Suppressor macrophage treated with lipopolysaccharide for 4 hours (primary cell): ENCODE measurements at places on chromosomes 6 and 20.

DNA sequence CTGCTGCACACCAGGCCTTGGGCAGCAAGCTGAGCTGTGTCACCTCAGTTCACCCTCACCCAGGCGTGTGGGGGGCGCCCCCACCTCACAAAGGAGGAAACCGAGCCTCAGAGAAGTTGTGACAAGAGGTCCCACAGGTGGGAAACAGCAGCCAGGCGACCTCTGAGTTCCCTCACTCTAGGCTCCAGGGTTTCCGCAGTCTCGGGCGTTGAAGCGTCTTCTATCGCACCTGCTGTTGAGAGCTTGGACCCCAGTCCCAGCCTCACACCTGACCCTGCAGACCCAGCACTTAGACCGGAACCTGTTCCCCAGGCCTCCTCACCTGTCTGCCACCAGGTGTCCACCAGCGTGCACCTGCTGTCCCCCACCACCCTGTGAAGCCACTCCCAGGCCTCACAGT is 22.3 kb upstream of the APMAP start:
- no peak for DNase-seq

DNA sequence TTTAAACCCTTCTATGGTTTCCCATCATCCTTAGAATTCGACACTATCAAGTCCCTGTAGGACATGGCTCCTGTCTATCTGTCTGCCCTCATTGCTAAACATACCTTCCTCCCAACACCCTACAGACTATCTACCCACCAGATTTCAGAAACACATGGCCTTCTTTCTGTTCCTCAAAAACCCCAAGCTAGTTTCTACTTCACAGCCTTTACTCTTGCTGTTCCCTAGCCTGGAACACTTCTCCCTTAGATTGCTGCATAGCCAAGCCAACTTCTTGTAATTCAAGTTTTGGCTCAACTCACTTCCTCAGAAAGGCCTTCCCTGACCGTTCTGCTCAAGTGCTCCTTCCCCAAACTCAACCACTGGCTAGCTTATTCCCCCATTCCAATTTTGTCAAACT is 156.2 kb downstream of the BTBD9 start:
- peak; percentile 90 for DNase-seq

DNA sequence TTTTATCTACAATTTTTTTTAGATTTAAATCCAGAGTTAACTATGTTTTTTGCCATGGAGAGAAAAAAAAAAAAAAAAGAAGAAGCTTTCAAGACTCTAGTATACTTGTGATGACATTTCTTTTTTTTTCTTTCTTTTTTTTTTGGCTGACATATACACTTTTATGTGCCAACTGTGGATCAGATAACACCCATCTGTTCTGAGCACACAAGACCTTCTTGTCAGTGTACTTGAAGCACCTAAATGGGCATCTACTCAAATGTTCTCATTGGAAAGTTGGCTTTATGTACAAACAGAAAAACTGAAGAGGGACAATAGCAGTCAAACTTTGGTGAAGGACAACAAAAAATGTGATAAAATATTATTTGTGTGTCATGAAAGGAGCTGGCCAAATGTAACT is 904.5 kb downstream of the GRIK2 start:
- no peak for DNase-seq

- no peak for DNase-seq
Observed at GRCh38 chr6:1516742-1517520, 92.8 kb upstream of the FOXC1 start.

GRCh38 chr6:20877008-20877937 is 343.0 kb downstream of the CDKAL1 start:
- peak; percentile 83 for DNase-seq

DNA sequence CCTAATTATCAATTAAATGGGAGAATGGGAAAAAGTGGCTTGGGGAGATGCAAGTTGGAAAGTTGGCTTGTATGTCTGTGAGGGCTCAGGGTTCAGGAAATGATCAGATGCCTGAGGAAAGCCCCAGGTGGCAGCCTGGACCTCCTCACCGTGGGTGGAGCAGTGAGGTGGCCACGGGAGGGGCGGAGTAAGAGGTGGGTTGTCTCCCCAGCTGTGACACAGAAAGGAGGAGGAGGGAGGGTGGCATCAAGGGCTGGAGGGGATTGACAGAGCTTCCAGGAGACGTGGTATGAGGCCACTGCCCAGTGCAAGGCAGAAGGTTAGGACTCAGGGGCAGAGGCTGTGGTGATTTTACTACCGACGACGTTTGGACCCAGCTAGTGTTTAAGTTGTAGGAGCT is 672.2 kb downstream of the PRKN start:
- DNase-seq, result no peak

DNA sequence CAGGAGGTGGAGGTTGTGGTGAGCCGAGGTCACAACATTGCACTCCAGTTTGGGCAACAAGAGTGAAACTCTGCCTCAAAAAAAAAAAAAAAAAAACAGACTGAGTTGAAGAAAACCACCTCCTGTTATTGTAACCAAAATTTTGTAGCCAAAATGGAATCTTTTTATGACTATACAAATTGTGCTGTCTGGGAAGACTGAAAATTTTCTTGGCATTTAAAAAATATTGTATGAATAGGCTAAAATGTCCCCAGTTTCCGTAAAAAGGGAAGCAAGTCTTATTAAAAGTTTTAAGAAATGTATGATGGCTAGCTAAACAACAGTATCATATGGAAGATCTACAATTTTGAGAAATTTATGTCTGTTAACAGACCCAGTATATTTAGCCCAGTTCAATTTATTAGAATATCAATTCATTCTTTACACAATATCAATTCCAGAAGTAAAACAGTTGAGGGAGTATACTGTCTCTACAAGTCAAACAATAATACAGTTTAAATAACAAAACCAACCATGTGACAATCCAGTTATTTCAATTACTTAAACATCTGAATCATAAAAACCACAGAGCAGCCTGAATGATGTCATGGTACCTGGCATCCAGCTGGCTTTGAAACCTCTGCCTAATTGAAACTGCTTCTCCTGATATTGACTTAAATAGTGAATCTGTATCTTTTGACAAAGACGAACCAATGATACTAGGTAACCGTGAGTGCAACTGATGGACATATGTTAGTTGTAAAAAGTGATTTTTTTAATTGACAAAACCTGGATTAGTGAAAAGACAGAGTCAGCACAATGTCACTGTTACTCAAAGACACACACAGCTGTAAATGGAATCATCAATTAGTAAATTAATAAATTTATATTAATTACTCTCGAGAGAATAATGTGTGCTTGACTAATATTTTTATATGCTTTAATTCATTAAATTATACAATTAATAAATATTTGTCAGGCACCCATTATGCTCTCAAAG is 166.6 kb upstream of the MARCKS start:
- peak; percentile 77 for DNase-seq

- no peak for DNase-seq
Observed at GRCh38 chr20:24891546-24892393, 57.3 kb upstream of the CST7 start.

DNA sequence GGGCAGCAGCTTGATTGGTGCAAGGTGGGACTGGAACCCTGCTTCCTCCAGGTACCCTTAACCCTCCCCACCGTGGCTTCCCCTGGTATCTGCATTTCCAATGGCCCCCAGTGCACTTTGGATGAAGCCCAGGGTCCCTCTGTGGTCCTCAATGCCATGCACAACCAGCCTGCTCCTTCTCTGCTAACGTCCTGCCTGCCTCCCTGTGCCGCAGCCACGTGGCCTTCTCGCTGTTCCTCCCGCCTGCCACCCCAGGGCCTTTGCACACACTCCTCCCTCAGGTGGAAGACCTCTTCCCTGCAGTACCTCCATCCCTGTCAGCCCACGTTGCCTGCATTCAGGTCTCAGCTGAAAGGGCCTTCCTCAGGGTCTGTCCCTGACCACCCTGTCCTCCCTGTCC is 101.6 kb downstream of the BMP7 start:
- DNase-seq, result no peak

GRCh38 chr20:59159091-59159490 is 4.5 kb upstream of the ZNF831 start:
- DNase-seq, result no peak

- peak; percentile 42 for DNase-seq
Observed at GRCh38 chr20:48760403-48760983, 67.3 kb downstream of the PREX1 start.

DNA sequence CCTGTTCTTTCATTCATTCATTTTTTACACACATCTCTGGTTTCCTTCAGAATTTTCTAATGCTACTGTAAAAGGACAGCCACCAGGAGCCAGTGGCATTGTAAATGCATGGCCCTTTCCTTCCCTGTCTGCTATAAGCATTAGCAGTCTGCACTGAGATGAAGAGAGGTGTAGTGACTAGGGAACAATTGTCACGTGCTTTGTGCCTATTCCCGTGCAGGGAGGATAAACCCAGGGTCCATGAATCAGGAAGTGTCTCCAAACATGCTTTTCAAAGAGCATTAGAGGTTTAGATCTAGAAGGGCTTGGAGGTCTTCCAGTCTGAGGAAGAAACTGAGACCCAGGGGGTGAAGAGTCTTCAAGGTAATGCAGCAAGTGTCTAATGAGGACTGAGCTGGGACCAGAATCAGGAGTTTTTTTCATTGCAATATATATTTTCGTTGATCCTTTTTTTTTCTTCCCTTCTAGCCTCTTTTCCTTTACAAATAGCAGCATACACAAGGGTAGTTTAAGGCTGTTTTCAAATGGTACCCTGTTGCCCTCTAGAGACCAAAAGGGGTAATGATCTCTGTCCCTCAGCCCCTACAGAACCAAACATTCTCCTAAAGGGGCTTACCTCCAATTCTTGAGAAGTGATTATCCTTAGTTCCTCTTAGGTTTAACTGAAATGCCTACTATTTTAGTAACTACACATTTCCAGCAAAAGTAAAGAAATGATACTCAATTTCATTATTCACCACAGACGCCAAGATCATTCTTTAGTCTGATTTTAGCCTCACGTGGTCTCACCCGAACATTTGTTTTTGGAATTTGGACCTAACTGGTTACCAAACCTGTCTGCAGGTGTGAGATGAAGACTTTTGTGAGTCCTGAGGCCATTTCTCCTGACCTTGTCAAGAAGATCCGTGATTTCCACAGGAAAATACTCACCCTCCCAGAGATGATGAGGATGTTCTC is 6.6 kb downstream of the TRIM15 start:
- DNase-seq, result peak; percentile 71

DNA sequence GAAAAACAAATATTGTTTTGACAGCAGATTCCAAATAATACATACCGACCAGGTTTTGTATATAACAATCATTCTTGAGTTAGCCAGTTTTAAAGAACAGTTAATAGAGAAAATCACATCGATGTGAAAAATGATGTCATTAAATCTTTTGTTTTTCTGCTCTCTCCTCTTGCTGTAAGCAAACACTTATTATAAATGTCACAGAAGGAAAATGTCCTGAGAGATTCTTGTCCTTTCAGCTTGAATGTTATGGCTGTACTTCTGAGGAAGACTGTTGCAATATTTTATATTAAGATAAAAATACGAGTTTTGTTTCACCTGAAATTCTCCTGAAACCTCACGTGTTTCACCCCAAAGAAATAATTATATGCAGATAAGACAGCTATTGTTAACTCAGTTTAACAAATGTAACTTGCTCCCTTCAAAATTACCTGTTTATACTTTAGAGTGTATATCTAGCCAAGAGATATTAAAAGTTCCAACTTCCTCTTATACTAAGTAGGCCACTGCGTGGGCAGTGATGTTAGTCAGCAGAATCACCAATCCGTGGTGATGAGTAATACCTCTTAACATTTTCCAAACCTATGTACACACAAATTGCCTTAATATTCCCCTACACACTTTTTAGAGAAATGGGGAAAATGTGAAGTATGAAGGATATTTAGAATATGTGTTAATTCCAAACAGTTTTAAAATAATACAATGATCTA is 1111.4 kb upstream of the CITED2 start:
- DNase-seq, result peak; percentile 84

DNA sequence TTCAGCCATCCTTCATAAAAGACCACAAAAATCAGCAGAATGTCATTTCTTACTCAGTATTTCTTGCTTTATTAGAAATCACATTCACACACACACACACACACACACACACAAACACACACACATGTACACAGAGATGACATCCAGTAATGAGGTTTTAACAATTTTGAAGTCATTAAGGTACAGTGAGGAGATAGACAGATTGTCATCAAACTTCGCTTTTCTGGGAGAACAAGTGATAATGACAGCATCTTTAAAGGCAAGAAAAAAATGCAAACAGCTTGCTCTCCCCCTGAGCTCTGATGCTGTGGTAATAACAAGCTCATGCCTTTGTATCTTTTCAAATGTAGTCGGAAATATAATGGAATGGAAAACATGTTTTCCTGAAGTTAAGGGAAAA is 184.4 kb upstream of the RNF217 start:
- DNase-seq, result no peak

GRCh38 chr20:16167423-16168130 is 405.7 kb downstream of the KIF16B start:
- DNase-seq, result no peak

- no peak for DNase-seq
Observed at GRCh38 chr20:17965042-17965697, 3.4 kb downstream of the SNX5 start.
